ENCODE measurements at places on chromosomes 7 and 10.

- DNase-seq, result no peak
Observed at GRCh38 chr7:158651968-158652565, 52.5 kb downstream of the NCAPG2 start.

- DNase-seq, result no peak
Observed at GRCh38 chr7:5557920-5558401, 134.3 kb upstream of the TNRC18 start.

GRCh38 chr10:67725567-67725966, 29.6 kb upstream of the CTNNA3 start:
- no peak for DNase-seq

DNA sequence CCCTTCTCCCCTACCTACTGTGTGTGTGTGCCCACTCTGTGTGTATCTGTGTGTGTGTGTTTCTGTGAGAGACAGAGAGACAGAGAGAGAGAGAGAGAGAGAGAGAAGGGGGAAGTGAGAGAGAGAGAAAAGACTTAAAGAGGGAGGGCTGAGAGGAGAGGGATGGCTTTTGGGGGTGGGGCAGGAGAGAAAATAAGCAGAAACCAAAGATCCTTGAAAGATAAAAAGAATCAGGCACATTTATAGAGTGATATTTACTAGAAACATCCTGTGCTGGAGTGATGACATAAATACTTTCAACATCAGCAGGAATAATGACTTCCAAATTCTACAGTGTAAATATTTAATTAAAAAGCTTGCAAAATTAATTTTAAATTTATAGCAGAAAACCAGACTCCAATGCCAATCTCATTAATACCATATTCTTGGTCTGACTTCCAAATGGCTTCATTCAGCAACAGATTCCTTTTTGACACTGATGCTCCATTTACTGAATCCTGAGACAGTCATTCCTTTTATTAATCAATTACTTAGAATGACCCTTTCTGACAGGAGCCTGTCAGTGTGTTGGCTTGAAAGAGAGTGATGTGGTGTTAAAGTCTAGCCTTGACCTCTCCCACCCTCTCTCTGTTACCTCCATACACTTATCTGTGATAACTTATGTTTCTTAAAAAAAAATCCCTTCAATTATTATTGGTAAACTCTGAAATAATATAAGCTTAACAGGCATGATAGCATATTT, 41.7 kb upstream of the WNT2 start:
- DNase-seq, result no peak

DNA sequence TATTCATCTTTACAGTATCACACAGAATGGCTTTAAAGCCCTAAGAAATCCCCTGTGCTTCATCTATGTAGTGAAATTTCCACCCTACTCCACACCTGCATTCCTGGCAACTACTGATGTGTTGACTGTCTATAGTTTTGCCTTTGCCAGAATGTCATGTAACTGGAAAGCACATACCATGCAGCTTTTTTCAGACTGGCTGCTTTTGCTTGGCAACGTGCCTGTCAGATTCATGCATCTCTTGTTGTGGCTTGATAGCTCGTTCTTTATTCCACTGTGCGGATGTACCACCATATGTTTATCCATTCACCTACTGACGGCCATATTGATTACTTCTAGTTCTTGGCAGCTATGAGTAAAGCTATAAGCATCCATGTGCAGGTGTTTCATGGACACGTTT, 30.6 kb downstream of the RBM17 start:
- DNase-seq, result peak; percentile 55

GRCh38 chr10:121535381-121535780, 62.9 kb downstream of the FGFR2 start:
- DNase-seq, result no peak

- no peak for DNase-seq
Observed at GRCh38 chr10:70846795-70847194, 31.0 kb downstream of the SGPL1 start.

DNA sequence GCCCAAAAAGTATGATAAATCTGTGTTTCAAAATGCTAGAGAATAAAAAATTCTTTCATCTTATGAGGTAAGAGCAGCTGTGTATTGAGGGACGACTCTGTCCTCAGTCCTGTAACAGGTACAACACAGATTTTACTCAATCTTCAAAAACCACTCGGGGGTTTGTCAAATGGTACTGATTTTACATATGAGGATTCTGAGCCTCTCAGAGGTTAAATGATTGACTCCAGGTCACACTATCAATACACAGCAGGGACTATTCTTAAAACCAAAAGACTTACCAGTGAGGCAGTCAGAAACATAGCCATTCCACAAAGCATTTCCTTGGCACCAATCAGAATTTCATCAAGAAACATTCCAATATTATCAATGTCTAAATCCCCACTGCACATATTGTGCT, 95.5 kb downstream of the SGMS1 start:
- DNase-seq, result no peak

DNA sequence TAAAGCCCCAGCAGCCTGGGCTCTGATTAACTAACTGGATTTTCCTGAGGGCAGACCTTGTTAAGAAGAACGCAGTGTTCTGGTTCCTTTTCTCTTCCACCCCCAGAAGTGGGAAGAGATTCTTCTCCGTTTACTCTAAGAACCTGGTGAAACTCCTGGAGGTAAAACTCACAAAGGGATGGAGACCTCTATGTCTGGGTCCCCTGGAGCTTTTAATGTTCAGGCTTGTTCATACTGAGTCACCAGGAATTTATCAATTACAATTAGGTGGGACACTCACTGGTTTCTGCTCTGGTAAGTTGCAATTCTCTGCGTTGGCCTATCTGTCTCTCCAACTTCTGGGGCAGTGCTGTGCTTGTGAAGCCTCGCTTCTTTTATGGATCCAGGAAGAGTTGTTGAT, 73.3 kb upstream of the CACNB2 start:
- DNase-seq, result no peak

GRCh38 chr7:98745722-98746318, 124.0 kb downstream of the TMEM130 start:
- DNase-seq, result peak; percentile 46

DNA sequence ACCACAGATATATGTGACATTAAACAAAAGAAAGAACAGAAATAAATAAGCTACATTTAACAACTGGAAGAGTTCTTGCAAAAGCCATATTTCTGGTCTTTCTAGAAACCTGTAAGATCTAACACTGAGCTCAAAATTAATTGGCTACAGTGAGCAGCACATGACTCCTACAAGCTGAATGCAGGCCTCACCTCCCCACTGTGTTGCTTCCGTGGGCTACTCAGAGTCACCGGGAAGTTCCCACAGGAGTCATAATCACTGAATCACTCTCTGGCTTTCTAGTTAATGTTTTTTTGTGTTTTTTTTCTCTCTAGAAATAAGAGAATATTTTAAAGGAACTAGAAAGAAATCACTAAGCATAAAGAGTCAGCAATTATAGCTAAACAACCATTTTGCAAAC, 10.2 kb upstream of the MRPS24 start:
- no peak for DNase-seq

DNA sequence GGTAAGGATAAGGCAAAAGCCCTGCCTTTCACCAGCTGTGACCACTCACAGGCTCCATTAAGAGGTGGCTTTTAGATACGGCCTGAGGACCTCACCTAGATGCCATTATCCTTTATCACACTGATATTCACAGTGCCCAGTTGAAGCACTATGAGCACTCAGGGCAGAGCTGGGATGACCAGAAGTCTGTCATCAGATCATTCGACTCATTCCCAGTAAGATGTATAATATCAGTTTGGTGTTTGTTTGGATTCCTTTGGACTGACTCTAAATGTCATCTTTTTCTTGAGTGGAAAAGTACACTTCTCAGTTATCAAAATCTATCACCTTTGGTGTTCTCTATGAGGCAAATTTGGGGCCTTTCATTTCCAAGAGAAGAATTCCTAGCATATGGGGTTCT, 18.7 kb downstream of the CCDC136 start:
- DNase-seq, result no peak

- no peak for DNase-seq
Observed at GRCh38 chr7:155602750-155603149, 41.7 kb upstream of the RBM33 start.

DNA sequence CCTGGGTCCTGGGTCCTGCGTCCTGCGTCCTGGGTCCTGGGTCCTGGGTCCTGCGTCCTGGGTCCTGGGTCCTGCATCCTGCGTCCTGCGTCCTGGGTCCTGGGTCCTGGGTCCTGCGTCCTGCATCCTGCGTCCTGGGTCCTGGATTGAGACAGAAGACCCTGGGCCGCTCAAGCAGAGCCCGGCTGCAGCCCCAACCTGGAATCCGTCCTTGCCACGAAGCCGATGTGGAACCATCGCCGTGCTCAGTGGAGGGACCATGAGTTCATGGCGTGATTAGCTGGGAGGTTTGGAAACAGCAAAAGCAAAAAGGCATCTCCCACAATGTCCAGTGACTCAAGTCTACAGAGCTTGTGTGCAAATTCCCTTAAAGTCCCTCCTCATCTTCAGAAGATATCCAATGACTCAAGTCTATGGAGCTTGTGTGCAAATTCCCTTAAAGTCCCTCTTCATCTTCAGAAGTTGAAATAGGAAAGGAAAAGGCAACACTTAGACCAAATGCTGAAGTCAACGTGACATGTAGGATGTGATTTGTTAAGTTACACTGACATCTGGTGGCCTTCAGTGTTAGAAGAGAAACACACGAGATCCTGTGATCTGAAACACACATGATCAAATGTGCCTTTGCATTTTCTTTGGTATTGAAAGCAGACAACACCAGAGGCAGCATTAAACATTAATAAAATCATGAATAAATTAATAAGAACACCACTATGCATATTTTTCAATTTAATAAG, 179.9 kb downstream of the PTPRN2 start:
- DNase-seq, result no peak

DNA sequence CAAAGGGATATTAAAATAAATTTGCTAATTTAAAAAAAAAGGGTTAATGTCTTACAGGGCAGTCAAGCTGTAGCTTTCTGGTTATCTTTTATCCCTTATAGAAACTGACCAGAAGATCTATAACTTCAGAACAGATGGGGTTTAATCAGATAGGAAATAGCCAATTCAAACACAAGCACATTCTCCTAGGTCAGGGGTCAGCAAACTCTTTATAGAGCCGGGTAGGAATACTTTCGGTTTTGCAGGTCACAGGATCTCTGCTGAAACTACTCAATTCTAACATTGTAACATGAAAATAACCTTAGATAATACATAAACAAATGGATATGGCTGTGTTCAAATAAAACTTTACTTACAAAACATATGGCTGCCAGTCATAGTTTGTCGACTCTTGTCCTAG, 479.8 kb downstream of the ADRA2A start:
- no peak for DNase-seq

- no peak for DNase-seq
Observed at GRCh38 chr10:3774018-3774813, 10.8 kb downstream of the KLF6 start.

DNA sequence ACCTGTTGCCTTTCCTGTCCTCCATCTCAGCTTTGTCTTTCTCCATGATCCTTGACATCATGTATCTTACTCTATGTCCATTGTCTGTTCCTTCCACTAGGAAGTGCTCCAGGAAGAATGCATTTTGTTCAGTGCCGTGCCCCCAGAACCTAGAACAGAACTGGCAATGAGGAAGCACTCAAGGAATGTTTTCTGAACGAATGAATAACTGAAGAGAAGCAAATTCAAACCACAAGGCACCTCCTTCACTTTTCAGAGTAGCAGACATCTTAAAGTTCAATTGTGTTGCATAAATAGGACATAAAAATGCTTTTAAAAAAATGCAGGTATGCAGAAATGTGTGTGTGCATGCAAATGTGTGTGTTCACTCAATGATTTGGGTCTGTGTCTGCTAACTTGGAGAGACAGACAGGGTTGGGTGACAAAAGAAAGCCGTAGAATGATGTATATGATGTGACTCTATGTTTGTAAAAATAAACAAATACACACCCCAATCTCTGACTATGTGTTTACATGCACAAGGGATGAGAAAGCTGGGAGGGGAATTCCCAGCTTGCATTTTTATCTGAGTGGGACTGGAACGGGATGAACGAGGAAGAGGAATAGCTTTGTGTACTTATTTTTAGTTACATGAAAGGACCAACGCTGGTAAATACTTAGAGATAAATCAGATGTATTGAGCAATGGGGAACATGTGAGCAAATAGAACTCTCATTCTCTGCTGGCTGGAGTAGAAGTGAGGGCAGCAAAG, 237.7 kb downstream of the FANK1 start:
- no peak for DNase-seq
